Stomach (tissue), 19 donors: ENCODE measurements at places on chromosomes 5 and 9.

DNA sequence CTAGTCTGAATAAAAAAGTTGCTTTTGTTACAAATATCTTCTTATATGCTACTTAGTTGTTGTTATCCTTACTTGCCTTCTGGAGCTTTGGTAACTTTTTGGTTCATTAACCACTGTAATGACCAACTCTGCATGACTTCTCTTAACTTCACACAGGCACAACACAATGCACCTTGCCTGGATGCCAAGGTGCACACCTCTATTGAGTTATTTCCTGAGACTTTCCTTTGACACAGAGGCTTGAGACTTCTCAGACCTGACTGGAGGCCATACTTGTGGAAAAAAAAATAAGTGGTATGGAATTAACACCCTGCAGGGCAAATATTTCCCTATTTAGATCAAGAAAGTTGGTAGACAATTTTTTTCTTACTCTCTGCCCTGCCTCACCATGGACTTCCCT, 1925.6 kb downstream of the EFNA5 start:
- DNase-seq, result no peak
- H3K27me3 ChIP-seq, result no peaks in the 10 kb centered on the region
- no peak overlapping the region for H3K27ac ChIP-seq
- no peak overlapping the region for H3K4me3 ChIP-seq
- H3K4me1 ChIP-seq, result no peaks in the 10 kb centered on the region

- no peak for DNase-seq
- no peak within 1 kb of the TSS for H3K27ac ChIP-seq
- no peaks in the 10 kb centered on the region for H3K27me3 ChIP-seq
- H3K4me1 ChIP-seq, result no peaks in the 10 kb centered on the region
Measured at GRCh38 chr5:173988554-173989431, at the start of gene C5orf47. C5orf47 (plus strand) TSS chr5:173989170; CDS start chr5:173989264, 94 bp downstream.

- no peak for DNase-seq
- H3K4me1 ChIP-seq, result no peaks in the 10 kb centered on the region
- no peaks in the 10 kb centered on the region for H3K27me3 ChIP-seq
- no peaks in the 10 kb centered on the region for H3K36me3 ChIP-seq
- no peak overlapping the region for H3K27ac ChIP-seq
Measured at GRCh38 chr5:14936588-14936987, 65.0 kb upstream of the ANKH start.

DNA sequence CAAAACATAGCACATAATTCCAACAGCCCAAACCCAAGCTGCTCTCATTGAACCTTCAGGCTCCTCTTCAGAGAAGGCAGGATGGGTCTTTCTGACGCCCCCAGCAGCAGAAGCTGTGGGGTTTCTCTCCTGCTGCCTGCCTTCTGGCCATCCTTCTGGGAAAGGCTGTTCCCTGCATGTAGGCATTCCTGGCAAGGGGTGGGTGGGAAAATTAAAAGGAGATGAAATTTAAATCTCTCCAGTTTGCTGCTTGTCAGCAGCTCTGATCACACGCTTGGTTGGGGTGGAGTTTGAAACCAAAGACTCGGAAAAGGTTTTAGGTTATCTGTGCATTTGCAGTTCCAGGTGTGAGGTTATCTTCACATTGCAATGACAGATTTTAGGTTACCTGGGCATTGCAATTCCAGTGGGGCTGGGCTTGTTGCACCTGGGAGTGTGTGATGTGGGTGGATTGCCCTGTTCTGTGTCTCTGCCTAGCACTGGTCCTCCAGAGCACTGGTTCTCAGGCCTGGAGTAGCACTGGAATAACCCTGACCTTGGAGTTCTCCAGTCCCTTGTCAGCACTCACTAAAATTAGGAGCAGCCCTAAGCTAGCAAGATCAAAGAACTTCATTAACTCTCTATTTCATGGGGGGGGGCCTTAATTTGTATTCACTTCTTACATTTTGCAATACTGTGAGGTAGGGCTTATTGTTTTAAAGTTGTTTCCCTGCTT, 109.7 kb downstream of the PDZD2 start:
- H3K4me3 ChIP-seq, result no peak overlapping the region
- H3K36me3 ChIP-seq, result no peaks in the 10 kb centered on the region
- no peak overlapping the region for H3K27ac ChIP-seq

- no peak overlapping the region for H3K27ac ChIP-seq
- H3K4me1 ChIP-seq, result peaks cover under 1% of the 10 kb centered on the region
- no peaks in the 10 kb centered on the region for H3K27me3 ChIP-seq
- no peak for DNase-seq
- H3K36me3 ChIP-seq, result peaks cover 24% of the 10 kb centered on the region
- no peak overlapping the region for H3K4me3 ChIP-seq
Measured at GRCh38 chr9:125969868-125970267, 222.7 kb downstream of the PBX3 start.

- H3K4me1 ChIP-seq, result no peaks in the 10 kb centered on the region
- H3K27me3 ChIP-seq, result no peaks in the 10 kb centered on the region
- H3K4me3 ChIP-seq, result no peak overlapping the region
- no peak for DNase-seq
- no peak overlapping the region for H3K27ac ChIP-seq
- peaks cover 45% of the 10 kb centered on the region for H3K36me3 ChIP-seq
Measured at GRCh38 chr9:90851444-90851843, 49.8 kb downstream of the SYK start.

DNA sequence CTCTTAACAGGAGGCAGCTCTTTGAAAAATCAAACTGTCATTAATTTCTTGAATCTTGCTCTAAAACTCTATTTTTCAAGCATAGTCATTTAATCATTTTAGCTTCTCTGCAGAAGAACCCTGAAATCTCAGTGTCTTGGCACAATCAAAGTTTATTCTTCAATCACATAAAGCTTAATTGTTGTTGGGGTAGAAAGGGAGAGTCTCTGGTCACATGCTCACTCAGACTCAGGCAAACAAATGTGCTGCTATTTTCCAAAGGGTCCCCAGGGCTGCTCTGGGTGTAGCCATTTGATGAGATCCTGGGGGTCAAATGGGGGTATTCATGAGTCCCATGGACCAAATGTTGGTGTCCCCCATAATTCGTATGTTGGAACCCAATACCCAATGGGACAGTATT, 114.8 kb downstream of the MSX2 start:
- no peak overlapping the region for H3K27ac ChIP-seq
- H3K4me1 ChIP-seq, result no peaks in the 10 kb centered on the region
- no peak overlapping the region for H3K4me3 ChIP-seq

GRCh38 chr5:570446-570845, 41.7 kb upstream of the CEP72 start:
- no peak overlapping the region for H3K27ac ChIP-seq
- no peaks in the 10 kb centered on the region for H3K36me3 ChIP-seq
- DNase-seq, result no peak
- H3K4me3 ChIP-seq, result no peak overlapping the region
- H3K27me3 ChIP-seq, result peaks cover 10% of the 10 kb centered on the region
- H3K4me1 ChIP-seq, result no peaks in the 10 kb centered on the region

- H3K4me1 ChIP-seq, result no peaks in the 10 kb centered on the region
- no peaks in the 10 kb centered on the region for H3K27me3 ChIP-seq
- H3K4me3 ChIP-seq, result no peak overlapping the region
- H3K27ac ChIP-seq, result no peak overlapping the region
- H3K36me3 ChIP-seq, result no peaks in the 10 kb centered on the region
Measured at GRCh38 chr5:98258939-98259338, 514.5 kb upstream of the RGMB start.

GRCh38 chr9:26781906-26782305, 110.7 kb downstream of the CAAP1 start:
- H3K36me3 ChIP-seq, result no peaks in the 10 kb centered on the region
- no peaks in the 10 kb centered on the region for H3K4me1 ChIP-seq
- H3K4me3 ChIP-seq, result no peak overlapping the region
- DNase-seq, result peak; percentile 18
- H3K27ac ChIP-seq, result no peak overlapping the region
- H3K27me3 ChIP-seq, result no peaks in the 10 kb centered on the region

- H3K4me1 ChIP-seq, result no peaks in the 10 kb centered on the region
- H3K27me3 ChIP-seq, result no peaks in the 10 kb centered on the region
- no peaks in the 10 kb centered on the region for H3K36me3 ChIP-seq
- no peak for DNase-seq
- no peak overlapping the region for H3K27ac ChIP-seq
Measured at GRCh38 chr5:178784391-178784790, 53.9 kb upstream of the ZNF354A start.

- peak; percentile 63 for DNase-seq
- H3K27ac ChIP-seq, result no peak overlapping the region
- no peaks in the 10 kb centered on the region for H3K36me3 ChIP-seq
- H3K27me3 ChIP-seq, result no peaks in the 10 kb centered on the region
- H3K4me1 ChIP-seq, result no peaks in the 10 kb centered on the region
- H3K4me3 ChIP-seq, result no peak overlapping the region
Measured at GRCh38 chr9:15416880-15417279, 5.8 kb upstream of the SNAPC3 start.

- no peaks in the 10 kb centered on the region for H3K27me3 ChIP-seq
- no peak overlapping the region for H3K4me3 ChIP-seq
- H3K27ac ChIP-seq, result no peak overlapping the region
- H3K36me3 ChIP-seq, result no peaks in the 10 kb centered on the region
Measured at GRCh38 chr5:32217886-32218396, 43.8 kb upstream of the GOLPH3 start.

- H3K27me3 ChIP-seq, result no peaks in the 10 kb centered on the region
- no peak for DNase-seq
- no peaks in the 10 kb centered on the region for H3K4me1 ChIP-seq
- H3K4me3 ChIP-seq, result no peak overlapping the region
Measured at GRCh38 chr9:130145658-130146057, 26.5 kb upstream of the NCS1 start.

DNA sequence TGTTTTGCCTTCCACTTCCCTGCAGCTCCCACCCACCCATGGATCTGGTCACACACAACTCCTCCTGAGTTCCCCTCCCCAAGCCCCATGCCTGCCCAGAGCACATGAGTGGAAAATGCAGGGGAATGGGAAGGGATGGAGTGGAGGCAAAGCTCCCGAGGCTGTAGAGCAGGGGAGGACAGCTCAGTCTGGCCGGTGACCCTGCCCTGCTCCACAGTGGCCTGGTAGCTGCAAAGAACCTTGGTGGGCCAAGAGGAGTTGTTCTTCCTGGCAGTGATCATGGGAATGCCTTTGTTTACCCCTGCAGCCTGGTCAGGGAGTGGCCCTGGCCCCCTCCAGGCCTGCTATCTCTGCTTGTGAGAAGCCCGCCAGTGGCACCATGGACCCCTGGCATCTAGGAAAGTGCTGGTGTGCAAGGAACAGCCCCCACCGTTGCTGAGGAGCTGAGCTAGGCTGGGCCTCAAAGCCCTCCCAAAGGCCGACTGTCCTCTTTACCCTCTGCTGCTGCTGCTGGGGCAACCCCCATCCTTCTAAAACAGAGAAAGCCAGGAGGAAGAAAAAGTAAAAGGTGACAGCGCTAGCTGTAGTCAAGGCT, 60.4 kb downstream of the PSD2 start:
- no peaks in the 10 kb centered on the region for H3K27me3 ChIP-seq
- no peak overlapping the region for H3K4me3 ChIP-seq
- no peak overlapping the region for H3K27ac ChIP-seq
- H3K36me3 ChIP-seq, result no peaks in the 10 kb centered on the region
- no peak for DNase-seq

- H3K27me3 ChIP-seq, result no peaks in the 10 kb centered on the region
- H3K36me3 ChIP-seq, result no peaks in the 10 kb centered on the region
- H3K4me1 ChIP-seq, result peaks cover 62% of the 10 kb centered on the region
- H3K27ac ChIP-seq, result peak overlapping the region; percentile 93
Measured at GRCh38 chr9:2018764-2019558, 3.8 kb downstream of the SMARCA2 start.

- DNase-seq, result no peak
- H3K27ac ChIP-seq, result no peak overlapping the region
- no peaks in the 10 kb centered on the region for H3K36me3 ChIP-seq
- no peaks in the 10 kb centered on the region for H3K27me3 ChIP-seq
- H3K4me3 ChIP-seq, result no peak overlapping the region
- H3K4me1 ChIP-seq, result no peaks in the 10 kb centered on the region
Measured at GRCh38 chr5:161411156-161411555, 135.4 kb downstream of the GABRB2 start.
